Uterus (tissue), 4 donors: ENCODE measurements at places on chromosomes 1 and 21. TPM values are rescaled to one million over a fixed set of nuclear protein-coding genes. Genes with fewer than 3 reads are reported as not detected.
A peak's percentile ranks its signal among the peaks of the same experiment; 100 is the strongest.

- no peaks in the 10 kb centered on the region for H3K36me3 ChIP-seq
- H3K27ac ChIP-seq, result no peak overlapping the region
- no peaks in the 10 kb centered on the region for H3K27me3 ChIP-seq
- H3K4me1 ChIP-seq, result no peaks in the 10 kb centered on the region
- DNase-seq, result no peak
Observed at GRCh38 chr1:226128487-226129075, 58.0 kb downstream of the ACBD3 start.

DNA sequence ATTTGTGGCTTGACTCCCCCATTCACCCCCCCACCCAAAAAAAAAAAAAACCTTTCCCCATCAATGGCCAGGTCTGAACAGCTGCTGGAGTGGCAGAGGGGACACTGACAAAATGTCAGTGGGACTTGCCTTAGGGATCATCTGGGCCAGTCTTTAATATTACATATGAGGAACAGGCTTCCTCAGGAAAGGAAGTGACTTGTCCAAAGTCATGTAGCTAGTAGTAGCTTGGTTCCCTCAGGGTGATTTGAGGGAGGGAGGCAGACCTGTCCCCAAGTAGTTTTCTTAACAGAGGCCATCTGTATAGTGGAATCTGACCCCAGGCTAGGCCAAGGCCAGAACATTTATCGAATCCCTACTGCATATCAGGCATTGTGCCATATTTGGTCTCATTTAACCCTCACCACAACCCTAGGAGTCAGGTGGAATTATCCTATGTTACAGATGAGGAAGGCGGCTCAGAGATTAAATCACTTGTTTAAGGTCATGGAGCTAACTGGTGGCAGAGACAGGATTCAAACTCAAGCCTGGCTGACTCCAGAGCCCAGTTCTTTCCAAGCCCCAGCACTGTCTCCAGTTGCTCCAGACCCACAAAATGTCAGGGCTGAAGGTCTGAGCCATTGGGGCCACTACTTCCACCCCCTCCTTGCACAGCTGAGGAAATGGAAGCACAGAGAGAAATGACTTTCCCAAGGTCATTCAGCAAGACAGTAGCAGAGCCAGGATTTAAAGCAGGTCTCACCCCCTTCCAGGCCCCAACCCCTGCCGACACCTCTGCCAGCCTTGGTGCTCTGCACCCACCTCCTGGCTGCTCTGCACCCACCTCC lies 10.4 kb downstream of the ZBTB7B start:
- H3K4me3 ChIP-seq, result no peak overlapping the region
- H3K27me3 ChIP-seq, result no peaks in the 10 kb centered on the region
- H3K36me3 ChIP-seq, result no peaks in the 10 kb centered on the region
- no peaks in the 10 kb centered on the region for H3K4me1 ChIP-seq

- H3K4me1 ChIP-seq, result no peaks in the 10 kb centered on the region
- H3K36me3 ChIP-seq, result no peaks in the 10 kb centered on the region
- no peak overlapping the region for H3K27ac ChIP-seq
- no peak for DNase-seq
Observed at GRCh38 chr21:14284481-14284880, 68.5 kb downstream of the RBM11 start.

GRCh38 chr1:244901400-244902015 lies 37.2 kb upstream of the HNRNPU start:
- no peaks in the 10 kb centered on the region for H3K36me3 ChIP-seq
- no peak for DNase-seq
- H3K27ac ChIP-seq, result no peak overlapping the region
- no peaks in the 10 kb centered on the region for H3K27me3 ChIP-seq

- no peaks in the 10 kb centered on the region for H3K4me1 ChIP-seq
- H3K4me3 ChIP-seq, result no peak overlapping the region
- H3K36me3 ChIP-seq, result no peaks in the 10 kb centered on the region
- no peak for DNase-seq
- H3K27ac ChIP-seq, result no peak overlapping the region
Observed at GRCh38 chr1:5428351-5428750, 563.9 kb downstream of the NPHP4 start.

DNA sequence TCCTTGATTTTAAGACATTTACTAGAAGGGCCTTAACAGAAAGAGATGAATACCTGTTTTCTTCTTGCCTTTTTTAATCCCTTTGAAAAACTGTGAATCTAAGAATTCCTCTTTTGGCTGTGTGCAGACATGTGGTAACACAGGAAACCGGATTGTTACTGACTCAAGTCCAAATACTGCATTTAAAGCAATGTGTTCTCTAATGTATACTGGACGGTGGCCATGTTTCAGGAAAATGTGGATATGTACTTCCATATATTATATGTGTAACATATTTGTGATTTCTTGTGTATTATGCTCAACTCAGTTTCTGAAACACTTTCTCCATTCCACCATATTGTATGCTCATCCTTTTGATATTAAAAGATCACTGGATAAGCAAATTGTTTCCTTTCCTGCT lies 185.1 kb downstream of the LRRC7 start:
- no peak overlapping the region for H3K27ac ChIP-seq
- H3K4me1 ChIP-seq, result no peaks in the 10 kb centered on the region
- no peak for DNase-seq
- peaks cover 3% of the 10 kb centered on the region for H3K27me3 ChIP-seq
- H3K4me3 ChIP-seq, result no peak overlapping the region

- no peaks in the 10 kb centered on the region for H3K36me3 ChIP-seq
- H3K27me3 ChIP-seq, result no peaks in the 10 kb centered on the region
- no peaks in the 10 kb centered on the region for H3K4me1 ChIP-seq
- no peak for DNase-seq
- H3K27ac ChIP-seq, result no peak overlapping the region
Observed at GRCh38 chr1:161266202-161266601, 7.7 kb downstream of the PCP4L1 start.

GRCh38 chr1:157154940-157155514 lies 16.8 kb upstream of the ETV3 start:
- no peak overlapping the region for H3K4me3 ChIP-seq
- DNase-seq, result peak; percentile 38
- H3K36me3 ChIP-seq, result no peaks in the 10 kb centered on the region
- no peaks in the 10 kb centered on the region for H3K27me3 ChIP-seq
- peaks cover 11% of the 10 kb centered on the region for H3K4me1 ChIP-seq
- no peak overlapping the region for H3K27ac ChIP-seq

DNA sequence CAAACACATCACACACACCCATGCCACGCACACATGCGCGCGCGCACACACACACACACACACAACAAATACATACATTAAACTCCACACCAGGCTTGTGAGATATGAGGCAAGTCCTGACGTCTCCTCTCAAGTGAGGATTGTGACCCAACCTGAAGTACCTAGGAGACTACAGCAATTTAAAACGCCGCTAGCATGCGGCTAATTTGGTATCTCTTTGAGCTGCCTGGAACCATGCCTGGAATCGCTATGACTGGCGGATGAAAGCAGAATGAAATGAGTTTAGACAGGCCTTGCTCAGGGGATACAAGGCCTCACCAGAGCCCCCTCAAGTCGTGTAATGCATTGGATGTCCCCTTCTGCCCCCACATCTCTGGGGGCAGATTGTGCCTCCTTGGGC lies 1.6 kb upstream of the RAB7B start:
- H3K4me1 ChIP-seq, result no peaks in the 10 kb centered on the region
- H3K36me3 ChIP-seq, result no peaks in the 10 kb centered on the region
- no peak overlapping the region for H3K4me3 ChIP-seq
- H3K27ac ChIP-seq, result no peak overlapping the region
- no peaks in the 10 kb centered on the region for H3K27me3 ChIP-seq

DNA sequence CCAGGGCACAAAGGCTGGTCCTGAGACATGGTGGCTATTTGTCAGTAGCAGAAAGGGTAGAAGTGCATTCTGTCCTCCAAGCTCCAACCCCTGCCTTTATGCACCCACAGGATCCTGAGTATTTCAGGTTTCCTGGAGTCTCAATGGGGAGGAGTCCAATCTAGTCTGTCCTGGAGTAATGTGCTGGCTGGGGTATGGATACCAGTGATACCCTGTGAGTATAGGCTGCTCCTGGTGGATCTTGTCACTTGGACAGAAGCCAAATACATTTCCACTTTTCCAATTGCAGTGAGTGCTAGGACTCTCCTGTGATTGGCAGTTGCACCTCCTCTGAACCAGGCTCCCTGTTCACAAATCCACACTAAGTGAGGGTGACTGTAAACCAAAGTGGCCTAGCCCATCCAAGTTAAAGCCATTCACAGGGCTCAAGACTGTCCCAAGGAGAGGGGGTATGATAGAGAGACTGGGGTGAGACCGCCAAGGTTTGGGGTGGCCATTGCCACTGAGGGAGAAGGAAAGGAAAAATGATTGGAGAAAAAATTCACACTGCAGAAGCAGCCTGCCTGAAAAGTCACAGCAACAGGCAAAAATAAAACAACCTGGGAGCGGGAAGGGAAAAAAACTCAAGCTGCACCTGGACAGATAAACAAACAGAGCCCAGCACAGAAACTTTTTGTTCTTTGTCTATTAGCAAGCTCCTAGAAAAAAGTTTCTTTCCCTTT lies 163.4 kb upstream of the ETV3 start:
- no peak for DNase-seq
- H3K4me3 ChIP-seq, result no peak overlapping the region
- no peaks in the 10 kb centered on the region for H3K36me3 ChIP-seq
- H3K27me3 ChIP-seq, result no peaks in the 10 kb centered on the region
- no peaks in the 10 kb centered on the region for H3K4me1 ChIP-seq

DNA sequence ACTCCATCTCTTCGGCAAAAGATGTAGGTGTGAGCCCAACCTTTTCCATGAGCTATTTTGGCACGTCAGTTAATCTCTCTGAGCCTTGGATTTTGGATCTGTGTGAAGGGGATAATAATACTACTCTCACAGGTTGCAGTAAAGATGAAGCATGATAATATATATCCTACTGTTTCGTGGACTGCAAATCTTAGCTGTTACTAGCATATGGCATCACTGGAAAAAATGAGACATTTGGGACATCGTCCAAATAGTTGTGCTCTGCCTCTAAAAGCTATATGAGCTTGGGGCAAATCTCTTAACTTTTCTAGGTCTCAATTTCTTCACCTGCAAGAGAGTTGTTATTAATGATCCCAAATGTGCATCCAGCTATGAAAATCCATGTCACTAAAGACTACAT lies 147.4 kb upstream of the ZRANB2 start:
- no peaks in the 10 kb centered on the region for H3K4me1 ChIP-seq
- no peak for DNase-seq
- H3K4me3 ChIP-seq, result no peak overlapping the region
- H3K36me3 ChIP-seq, result no peaks in the 10 kb centered on the region
- H3K27me3 ChIP-seq, result no peaks in the 10 kb centered on the region
- no peak overlapping the region for H3K27ac ChIP-seq

DNA sequence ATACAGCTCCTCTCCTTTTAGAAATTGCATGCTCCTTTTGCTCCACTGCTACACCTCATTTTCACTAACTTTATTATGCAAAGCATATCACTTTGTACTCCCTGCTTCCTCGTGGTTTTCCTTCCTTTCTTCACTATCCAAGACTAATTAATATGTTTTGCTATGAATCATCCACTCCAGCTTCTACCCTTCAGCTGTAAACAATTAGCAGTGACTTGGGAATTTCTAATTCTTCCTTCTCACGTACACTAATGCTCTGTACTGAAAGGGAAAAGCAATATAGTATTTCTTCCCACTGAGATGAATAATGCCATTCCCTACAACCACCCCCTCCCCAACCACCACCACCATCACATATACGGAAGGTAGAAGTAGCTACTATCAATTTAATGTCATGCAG lies 1917.0 kb downstream of the MRPL39 start:
- DNase-seq, result no peak
- H3K4me3 ChIP-seq, result no peak overlapping the region
- no peaks in the 10 kb centered on the region for H3K27me3 ChIP-seq

GRCh38 chr1:234709473-234710228 lies 99.7 kb upstream of the IRF2BP2 start:
- no peak overlapping the region for H3K27ac ChIP-seq
- no peak for DNase-seq
- H3K27me3 ChIP-seq, result no peaks in the 10 kb centered on the region
- no peaks in the 10 kb centered on the region for H3K36me3 ChIP-seq

DNA sequence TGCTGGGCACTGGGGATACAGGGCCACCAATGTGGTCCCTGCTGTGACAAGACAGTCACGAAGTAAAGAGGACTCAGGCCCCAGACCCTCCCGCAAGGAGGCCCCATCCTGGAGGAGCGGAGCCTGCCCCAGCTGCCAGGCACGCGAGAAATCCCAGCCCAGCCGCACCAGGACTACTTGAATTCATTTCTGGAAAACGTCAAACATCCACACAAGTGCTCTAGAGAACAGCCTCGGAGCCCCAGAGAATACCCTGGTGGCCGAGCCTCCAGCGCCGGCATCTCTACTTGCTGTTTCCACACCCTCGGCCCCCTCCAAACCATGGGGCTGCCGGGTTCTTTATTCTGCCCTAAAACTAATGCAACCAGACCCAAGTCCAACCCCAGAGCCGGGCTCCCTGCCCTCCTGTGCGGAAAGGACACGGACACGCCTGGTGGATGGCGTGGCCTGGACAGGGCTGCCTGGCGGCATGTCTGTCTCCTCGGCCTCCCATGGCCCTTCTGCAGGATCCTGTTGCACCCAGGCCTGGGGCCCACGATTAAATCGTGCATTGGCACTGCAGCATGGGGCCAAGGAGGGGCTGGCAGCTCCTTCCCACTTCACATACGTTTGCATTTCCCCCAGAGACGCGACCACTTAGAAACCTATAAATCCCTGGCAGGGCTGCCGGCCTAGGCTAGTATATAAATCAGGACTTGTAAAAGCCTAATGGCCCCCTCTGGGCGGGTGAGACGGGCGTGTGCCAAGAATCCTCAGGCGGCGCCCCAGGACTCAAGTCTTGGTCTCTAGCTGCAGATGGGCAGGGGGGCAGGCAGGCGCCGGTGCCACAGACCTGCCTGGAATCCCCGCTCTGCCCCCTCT lies 41.2 kb downstream of the DMRTB1 start:
- H3K4me1 ChIP-seq, result no peaks in the 10 kb centered on the region
- H3K36me3 ChIP-seq, result no peaks in the 10 kb centered on the region
- H3K27me3 ChIP-seq, result no peaks in the 10 kb centered on the region
- DNase-seq, result no peak

DNA sequence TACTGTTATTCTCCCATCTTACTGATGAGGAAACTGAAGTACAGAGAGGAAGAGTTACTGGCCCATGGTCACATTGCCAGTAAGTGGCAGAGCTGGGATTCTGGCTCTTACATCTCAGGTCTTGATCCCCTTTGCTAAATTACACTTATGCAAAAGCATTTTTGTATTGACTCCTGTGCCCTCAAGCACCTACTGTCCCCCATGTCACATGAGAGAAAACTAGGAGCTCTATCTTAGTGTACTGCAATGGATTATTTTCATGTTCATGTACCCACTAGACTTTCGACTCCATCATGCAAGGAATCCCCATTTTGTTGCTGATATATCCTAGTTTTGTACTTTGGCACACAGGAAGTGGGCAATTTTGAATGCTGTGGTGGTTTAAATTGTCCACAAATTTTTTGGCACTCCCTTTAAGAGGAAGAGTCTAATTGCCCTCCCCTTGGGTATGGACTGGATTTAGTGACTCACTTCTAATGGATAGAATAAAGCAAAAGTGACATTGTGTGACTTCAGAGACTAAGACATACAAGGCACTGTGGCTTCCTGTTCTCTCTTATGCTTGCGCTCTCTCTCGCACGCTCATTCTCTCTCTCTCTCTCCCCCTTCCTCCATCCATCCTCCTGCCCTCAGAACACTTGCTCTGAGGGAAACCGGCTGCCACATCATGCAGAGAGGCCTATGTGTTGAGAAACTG lies 43.5 kb upstream of the JAK1 start:
- DNase-seq, result no peak
- no peak overlapping the region for H3K27ac ChIP-seq
- H3K4me3 ChIP-seq, result no peak overlapping the region
- H3K4me1 ChIP-seq, result no peaks in the 10 kb centered on the region

Gene GPA33
- not detected for total RNA-seq

Gene RAB42
- total RNA-seq, result 15.6 TPM

Gene TCP10L
- total RNA-seq, result not detected

Gene CACNA1E
- 3.4 TPM for total RNA-seq

Gene PCBP3
- 0.77 TPM for total RNA-seq

Gene CTTNBP2NL
- 9.7 TPM for total RNA-seq
